Fibroblast of skin of left biceps (primary cell): ENCODE measurements at places on chromosomes 2 and 18.

- no peak for DNase-seq
Measured at GRCh38 chr2:41618754-41619153, 429.1 kb upstream of the PKDCC start.

- no peak for DNase-seq
Measured at GRCh38 chr2:172765662-172766061, 30.0 kb downstream of the RAPGEF4 start.

DNA sequence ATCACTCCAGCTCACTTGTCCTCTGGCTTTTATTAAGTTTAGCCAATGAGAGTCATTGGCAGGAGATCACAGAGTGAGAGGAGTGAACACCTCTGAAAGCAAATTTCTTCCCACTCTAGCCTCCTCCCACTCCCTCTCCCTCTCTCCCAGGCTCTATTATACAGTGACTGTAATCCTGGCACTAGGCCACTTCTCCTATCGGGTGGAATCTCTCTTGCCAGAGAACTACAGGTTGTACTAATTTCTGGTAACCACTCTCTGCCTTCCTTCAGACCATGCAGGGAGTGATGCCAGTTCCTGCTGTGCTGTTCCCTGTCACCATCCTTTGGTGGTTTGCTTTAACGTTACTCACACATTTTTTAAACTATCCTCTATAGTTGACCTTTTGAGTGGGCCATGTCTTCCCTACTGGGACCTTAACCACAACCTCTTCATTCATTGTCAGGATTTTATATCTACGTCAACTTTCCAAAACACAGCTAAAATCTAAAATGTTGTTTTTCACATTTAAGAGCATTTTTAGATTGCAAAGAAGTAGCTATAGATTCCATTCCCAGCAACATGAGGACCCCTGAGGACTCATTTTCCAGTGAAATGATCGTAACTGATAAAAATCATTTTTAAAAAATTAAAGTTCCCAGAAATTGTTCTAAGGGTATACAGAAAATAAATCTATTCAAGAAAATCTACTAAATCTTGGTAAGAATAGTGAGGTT lies 217.1 kb downstream of the MREG start:
- no peak for DNase-seq

DNA sequence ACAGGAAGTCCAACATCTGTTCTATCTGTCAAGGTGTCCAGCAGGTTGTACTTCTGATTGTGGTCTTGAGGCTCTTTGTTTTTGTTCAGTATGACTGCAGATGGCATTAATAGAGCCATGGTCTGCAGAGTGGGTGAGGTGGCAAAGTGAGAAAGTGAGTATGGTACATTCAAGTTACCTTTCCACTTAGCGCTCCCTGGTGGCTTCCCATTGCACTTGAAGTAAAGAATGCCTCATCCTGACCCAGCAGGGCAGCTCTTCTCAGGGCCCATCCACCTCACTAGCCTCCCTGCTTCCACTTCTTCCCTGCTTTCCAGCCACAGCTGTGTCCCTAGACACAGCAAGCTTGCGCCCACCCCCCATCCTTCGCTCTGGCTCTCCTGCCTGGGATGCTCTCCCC lies 148.0 kb upstream of the ALPP start:
- no peak for DNase-seq

DNA sequence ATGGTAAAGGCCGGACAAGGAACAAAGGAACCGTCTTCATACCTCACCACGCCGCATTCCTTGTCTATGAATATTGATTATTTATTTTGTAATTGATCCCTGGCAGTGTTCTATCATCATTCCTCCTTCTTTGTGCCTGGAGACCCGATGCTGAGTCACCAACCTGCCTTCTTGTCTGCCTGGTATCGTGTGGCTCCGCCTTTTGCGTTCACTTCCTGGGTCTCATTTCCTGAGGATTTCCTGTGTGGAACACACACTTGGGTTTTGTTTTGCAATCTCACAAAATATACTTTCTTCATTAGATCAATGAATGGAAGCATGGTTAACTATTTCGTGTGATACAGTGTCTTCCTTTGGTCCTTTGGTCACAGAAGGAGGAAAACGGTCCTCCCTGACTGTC lies 95.5 kb upstream of the SNTG2 start:
- no peak for DNase-seq

DNA sequence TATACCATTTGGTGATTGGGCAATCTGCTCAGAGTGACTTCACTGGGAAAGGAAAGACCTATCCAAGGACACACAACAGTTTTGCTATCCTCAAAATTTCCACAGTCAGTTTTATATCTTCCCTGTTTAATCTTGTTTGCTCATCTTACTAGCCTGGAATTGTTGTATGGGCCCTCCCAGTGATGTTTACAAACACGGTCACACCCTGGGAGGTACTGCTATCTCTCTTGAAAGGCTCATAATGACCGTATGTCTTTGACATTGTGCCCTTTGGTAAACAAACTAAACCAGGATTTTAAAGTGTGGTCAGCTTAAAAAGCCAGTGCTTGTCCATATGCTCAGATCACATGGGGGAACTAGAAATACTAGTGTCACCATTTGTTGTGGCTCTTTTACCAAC lies 277.0 kb downstream of the CDH2 start:
- no peak for DNase-seq

GRCh38 chr18:58505181-58505580 lies 123.7 kb downstream of the ALPK2 start:
- no peak for DNase-seq

- no peak for DNase-seq
Measured at GRCh38 chr18:54280220-54280569, 10.9 kb downstream of the POLI start.

DNA sequence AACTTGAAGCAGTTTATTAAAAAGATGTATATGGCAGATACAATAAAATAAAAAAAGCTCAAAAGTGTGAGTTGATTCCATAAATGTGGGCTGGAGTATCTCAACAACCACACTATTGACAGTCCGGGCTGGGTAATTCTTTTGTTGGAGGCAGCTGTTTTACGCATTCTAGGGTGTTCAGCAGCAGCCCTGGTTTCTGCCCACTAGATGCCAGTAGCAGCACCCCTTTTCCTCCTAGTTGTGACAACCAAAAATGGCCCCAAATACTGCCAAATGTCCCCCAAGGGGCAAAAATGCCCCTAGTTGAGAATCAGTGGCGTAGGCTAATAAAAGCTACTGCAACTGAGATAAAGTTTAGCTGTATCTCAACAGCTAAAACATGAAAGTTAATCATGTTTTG lies 44.8 kb downstream of the CHMP3 start:
- no peak for DNase-seq

- DNase-seq = no peak
Measured at GRCh38 chr2:134249755-134250154, 4.1 kb upstream of the MGAT5 start.

DNA sequence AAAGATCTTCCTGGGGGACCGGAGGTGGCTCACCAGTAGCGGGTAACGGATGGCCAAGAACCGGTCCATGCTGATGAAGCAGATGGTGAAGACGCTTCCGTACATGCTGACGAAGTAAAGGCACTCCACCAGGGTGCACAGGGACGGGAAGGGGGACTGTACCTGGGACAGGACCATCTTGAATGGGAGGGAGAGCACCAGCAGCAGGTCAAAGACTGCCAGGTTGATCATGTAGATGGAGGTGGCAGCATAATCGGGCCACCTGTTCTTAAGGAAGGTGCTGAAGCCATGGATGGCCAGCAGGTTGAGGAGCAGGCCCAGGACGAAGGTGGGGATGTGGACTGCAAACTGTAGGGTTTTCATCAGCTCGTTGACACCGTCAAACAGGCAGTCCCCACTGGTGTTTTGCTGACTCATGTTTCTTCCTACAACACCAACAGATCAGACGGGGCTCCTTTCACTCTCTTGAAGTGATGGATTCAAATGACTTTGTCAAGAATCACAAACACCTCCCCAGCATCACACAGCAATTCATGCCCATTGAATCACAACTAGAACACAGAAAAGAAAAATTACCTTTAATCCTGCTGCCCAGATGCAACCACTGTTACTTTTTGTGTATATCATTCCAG lies 14.4 kb downstream of the GPR55 start:
- DNase-seq = no peak

DNA sequence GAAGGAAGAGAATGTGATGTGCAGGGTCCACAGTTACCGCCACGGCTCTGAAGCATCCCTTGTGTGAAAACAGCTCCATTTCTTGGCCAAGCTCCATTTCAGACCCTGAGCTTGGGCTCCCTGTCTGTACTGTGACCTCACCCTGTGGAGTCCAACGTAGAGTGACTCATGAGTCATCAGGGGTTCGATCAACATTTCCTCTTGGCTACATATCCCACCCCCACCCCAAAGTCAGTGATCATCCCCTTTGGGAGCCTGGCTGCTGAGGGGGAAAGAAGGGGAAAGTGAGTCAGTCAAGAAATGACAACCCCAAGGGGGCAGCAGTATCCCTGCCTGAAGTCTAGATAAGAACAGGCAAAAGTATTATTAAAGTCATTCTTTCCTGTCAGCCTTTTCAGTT lies 62.2 kb downstream of the PAPOLG start:
- no peak for DNase-seq

- no peak for DNase-seq
Measured at GRCh38 chr2:144356402-144356801, 163.5 kb downstream of the ZEB2 start.

- DNase-seq = no peak
Measured at GRCh38 chr2:88838165-88838635, 146.7 kb downstream of the RPIA start.

GRCh38 chr2:129379411-129379810 lies 600.1 kb upstream of the RAB6C start:
- no peak for DNase-seq

DNA sequence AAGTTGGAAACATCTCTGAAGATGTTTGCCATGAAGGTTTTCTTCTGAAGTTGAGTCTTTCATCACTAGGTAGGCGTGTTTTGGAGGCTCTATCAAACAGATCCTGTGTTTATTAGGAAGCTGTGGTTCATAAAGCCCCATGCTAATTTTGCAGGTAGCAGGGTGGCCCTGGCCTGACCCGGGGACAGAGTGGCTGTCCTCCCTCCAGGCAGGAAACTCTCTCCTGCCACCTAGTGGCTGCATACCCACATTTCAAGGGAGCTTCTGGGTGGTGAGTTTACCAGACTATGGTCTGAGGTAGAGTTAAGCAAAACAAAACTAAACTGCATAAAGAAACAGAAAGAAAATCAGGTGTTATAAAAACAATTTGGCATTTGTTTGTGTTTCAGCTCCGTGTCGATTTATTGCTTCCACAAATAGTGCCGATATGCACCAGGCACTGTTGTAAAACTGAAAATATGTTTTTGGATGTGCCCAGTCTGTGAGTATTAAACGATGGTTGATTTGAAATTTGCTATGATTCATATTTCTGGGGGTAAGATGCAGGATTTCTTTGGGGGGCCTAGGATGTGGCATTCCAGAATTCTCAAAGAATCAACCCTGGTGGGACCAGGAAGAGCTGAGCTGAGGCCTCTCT lies 26.0 kb upstream of the IL37 start:
- DNase-seq = no peak

GRCh38 chr2:85914922-85915321 lies 26.1 kb upstream of the ST3GAL5 start:
- no peak for DNase-seq

DNA sequence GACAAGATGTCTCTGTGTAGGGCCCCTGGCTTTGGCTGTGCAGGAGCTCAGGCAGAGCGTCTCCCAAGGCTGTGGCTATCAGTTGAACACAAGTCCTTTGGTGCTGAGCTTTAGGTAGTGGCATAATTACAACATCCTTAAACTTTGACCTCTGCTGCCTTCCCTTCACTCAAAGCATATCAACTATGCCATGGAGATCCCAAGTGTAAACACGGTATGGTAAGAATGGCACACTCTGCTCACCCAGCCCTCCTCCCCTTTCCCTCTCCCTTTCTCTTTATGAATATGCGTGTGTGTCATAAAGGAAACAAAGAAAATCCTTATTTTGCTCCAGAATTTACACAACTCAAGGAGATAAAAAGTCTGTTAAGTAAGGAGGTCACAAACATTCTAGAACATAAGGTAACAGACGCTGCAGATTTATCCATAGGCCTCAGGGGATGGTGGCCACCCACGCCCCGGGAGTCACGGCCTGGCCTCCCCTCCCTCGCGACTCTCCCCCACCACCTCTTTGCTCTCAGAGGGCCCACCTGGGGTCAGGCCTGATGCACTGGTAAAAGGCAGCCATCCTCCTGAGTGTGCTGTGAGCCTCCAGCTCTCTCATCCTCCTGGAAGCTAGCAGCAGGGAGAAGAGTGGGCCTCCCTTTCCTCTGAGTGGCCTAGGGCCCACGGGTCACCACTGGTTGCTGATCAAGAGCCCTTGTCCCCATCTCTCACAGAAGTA lies 67.3 kb downstream of the CRACDL start:
- no peak for DNase-seq

- DNase-seq = no peak
Measured at GRCh38 chr2:43049836-43050801, 176.3 kb downstream of the ZFP36L2 start.

GRCh38 chr2:237540823-237541222 lies 25.6 kb upstream of the PRLH start:
- DNase-seq = peak; percentile 16

DNA sequence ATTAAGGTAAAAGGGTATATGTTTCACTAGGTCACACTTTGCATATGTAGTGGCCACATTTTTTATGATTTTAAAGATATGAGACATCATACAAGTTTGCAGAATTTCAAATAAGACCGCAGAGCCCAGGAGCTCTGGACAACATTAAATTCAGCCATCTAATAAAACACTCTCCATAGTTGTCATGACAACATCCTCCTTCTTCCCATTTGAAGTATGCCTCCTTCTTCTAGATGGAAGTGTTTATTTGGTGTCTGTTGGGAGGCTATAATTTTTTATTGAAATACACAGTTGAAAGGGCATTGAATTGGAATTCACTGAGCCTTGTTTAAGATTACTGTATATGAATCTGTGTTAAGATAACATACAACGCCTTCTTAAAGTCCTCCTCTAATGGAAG lies 467.3 kb downstream of the CMPK2 start:
- no peak for DNase-seq

GRCh38 chr2:113686537-113686936 lies 59.5 kb downstream of the RABL2A start:
- no peak for DNase-seq

DNA sequence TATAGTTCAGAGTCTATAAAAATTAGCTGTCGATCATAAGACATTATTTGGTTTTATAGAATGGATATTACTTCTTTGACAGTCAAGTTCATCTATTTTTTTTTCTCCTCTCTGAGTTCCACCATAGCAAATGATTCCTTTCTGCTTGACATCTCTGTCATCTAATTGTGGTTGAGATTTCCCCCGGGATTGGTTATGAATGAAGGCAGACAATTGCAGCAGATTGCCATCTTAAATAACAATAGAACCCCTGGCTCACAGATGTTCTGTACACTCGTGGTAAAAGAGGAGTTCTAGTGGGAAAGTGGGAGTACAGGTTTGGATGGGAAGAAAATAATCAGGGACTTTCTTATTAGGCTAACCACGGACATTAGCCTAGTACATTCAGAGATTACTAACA lies 292.1 kb upstream of the NRXN1 start:
- no peak for DNase-seq

GRCh38 chr2:33412920-33413319 lies 63.5 kb upstream of the RASGRP3 start:
- no peak for DNase-seq

GRCh38 chr2:220687231-220687843 lies 884.8 kb downstream of the EPHA4 start:
- DNase-seq = peak; percentile 23
